HS-27A (cell line): ENCODE measurements at places on chromosomes 12 and 14.

DNA sequence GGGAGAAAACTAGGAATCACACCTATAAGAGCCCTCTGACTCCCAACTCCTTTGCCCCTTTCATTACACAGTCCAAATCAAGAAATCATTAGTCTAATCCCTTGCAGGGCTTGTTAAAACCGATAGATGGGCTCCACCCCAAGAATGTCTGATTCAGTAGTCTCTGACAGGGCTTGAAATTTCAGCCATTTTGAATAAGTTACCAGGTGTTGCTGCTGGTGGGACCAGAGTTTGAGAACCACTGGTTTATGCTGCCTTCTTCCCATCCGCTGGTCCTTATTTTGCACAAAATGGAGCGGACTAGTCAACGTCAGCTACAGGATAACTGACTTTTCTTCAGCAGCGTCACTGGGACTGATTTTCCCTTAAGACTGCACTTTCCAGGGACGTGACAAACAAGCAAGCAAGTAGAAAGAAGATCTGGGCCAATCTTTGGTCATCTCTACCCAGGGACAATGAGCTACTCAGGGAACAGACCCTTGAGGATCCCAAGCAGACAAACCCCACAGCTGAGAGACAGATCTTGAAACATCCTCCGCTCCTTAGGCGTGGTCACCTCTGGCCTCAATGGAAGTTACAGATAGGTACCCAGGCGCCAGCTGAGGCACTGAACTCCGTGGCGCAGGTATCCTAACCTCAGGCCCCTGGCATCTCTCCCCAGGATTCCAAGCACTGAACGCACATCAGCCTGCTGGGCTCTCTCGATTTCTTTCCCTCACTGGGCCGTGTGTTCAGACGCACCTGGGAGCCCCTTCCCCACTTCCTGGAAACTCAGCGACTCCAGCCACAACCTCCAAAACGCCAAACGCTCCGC is 900 bp downstream of the KCTD10 start:
- no peak for DNase-seq

- no peak for DNase-seq
These were observed 86.6 kb downstream of the FOXN4 start for GRCh38 chr12:109222496-109222895.

DNA sequence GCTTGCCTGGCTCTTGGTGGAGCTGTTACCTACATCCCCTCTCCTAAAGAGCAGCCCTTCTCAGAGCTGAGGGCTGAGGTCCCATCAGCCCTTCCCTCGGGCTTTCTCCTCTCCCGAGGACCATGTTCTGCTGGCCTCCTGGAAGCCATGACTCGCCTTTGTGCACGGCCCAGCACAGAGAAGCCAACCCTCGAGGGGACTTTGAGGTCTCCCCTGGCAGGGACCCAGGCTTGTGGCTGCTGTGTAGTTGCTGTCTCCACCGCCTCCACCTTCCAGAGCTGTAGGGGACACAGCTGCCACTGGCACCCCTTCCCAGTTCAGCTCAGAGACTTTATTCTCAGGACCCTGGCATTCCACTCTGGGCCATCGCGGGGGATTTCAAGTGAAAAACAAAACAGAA is 22.9 kb upstream of the CCND2 start:
- DNase-seq, result no peak

- no peak for DNase-seq
These were observed 108.6 kb upstream of the VRK1 start for GRCh38 chr14:96688629-96689028.

- no peak for DNase-seq
These were observed 124.0 kb downstream of the BTG1 start for GRCh38 chr12:92021666-92022035.

DNA sequence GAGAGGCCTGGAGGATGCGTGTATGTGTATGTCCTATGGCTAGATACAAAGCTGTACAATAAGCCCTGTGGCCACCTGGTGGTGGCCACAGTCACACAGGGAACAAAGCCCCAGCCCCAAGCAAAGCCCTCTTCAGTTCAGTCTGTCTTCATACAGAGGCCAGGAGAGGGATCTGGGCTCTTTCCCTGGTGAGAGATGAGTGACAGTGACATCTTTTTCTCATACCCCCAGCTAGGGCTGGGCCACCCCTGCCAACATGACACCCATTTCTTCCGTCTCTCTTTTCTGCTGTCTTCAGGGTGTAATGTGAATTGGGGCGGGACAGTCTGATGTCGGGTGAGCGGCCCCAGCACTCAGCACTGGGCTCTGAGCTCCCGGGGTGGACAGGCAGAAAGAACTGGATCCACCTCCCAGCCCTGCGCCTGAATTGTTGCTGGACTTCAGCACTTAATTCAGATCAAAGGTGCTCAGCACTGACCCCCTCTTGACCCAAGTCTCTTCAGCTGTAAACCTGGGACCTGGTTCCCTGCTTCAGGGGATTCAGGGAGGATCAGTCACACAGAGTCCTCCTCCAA is 59.8 kb downstream of the SERPINA3 start:
- no peak for DNase-seq

DNA sequence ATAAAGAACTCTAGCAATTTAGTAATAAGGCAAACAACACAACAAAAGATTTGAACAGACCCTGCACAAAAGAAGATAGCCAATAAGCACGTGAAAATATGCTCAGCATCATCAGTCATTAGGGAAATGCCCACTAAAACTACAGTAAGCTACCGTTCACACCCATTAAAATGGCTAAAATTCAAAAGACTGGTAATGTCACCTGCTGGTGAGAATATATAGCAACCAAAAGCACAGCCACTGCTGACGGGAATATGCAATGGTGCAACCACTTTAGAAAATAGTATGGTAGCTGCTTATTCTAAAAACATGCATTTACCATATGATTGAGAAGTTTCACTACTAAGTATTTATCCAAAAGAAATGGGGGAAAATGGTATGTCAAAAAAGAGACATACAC is 74.9 kb downstream of the DPF3 start:
- no peak for DNase-seq

- DNase-seq, result no peak
These were observed 157.1 kb upstream of the PZP start for GRCh38 chr12:9365296-9365695.

DNA sequence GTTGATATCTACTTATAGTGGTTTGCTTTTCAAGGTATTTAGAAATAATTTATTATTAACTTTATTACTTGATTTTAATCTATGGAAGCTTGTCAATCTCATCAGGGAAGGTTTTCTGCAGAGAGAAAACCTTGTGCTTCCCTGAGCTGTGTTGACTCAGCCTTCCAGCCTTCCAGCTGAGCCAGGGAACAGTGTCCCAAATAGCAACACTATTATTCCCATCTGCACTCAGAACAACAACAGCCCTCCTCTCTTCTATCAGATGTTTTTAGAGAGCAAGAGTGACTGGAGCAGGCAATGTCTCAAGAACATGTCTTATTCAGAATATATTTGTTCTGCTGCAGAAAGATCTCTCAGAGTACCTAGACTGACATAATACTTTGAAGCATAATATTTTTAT is 389.9 kb upstream of the GARIN6 start:
- no peak for DNase-seq

- DNase-seq, result no peak
These were observed 49.2 kb downstream of the LIN52 start for GRCh38 chr14:74133833-74134481.

DNA sequence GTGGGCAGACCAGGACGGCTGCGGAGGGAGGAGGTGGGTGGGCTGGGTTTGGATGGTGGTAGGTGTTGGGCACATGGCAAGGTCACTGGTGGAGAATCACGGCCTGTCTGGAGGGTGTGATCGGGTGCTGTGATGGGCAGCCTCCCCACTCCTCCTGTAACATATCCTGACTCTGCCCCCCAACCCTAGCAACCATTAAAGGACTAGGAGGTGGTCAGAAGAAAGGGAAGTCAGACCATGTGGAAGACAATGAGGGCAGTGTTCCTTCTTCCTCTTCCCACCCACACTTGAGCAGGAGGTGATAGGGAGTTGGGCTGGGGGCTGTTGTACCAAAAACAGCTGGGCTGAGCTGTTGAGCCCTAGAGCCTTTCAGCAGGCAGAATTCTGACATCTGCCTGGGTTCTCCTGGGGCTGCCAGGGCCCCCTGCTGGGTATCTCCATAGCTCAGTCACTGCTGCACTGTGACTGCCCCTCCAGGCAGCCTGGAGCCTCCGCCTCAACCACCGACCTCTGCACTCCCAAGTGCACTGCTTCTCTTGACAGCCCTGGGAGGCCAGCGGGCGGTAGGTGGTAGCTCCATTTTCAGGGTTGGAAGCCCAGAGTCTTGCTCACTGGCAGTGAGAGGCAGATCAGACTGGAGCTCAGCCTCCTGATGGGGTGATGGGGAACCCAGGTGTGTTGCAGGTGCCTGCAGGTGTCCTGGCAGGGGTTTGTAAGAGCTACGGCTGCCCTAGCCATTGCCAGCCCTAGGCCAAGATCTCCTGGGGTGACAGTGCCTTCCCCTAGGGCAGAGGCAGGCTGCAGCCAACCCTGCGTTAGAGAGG is 15.4 kb downstream of the VASH1 start:
- no peak for DNase-seq

- DNase-seq, result no peak
These were observed 896 bp downstream of the EID3 start for GRCh38 chr12:104304261-104305009.

GRCh38 chr12:232731-233614 is 19.0 kb upstream of the SLC6A12 start:
- no peak for DNase-seq

GRCh38 chr14:21771671-21772070 is 98.1 kb upstream of the OR4E1 start:
- DNase-seq, result no peak

DNA sequence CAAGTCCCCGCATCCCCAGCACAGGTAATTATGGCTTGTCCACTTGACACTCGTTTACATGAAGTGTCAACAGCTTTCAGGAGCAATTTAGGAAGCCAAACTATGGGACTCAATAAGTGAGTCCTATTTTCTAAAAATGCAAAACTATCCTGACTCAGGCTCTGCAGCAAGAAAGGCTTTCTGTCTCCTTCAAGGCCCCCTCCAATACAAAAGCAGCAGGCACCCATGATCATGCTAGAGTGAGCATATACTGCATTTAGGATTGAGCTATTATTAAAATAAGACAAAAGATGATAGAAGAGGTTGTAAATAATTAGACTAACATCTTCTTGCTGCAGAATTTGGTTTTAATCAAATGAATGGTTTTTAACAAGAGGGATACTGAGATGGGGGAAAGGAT is 3.2 kb downstream of the SIX6 start:
- DNase-seq, result no peak

DNA sequence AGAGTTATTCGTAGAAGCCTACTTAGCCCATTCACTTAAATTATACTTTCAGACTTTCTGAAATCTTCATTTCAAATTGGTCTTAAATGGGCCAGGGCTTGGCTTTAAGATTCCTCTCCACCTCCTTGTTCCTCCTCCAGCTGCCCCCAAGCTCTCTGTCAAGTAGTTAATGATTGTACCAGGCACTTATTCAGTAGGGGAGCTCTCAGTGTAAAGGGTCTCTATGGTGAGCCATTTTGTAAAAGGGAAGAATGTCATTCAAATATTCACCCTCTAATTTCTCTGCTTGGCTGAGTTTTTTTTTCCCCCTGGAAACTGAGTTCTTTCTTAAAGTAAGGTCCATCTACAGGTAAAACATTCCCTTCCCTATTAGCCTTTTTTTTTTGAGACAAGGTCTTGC is 96.6 kb downstream of the SUDS3 start:
- DNase-seq, result no peak

DNA sequence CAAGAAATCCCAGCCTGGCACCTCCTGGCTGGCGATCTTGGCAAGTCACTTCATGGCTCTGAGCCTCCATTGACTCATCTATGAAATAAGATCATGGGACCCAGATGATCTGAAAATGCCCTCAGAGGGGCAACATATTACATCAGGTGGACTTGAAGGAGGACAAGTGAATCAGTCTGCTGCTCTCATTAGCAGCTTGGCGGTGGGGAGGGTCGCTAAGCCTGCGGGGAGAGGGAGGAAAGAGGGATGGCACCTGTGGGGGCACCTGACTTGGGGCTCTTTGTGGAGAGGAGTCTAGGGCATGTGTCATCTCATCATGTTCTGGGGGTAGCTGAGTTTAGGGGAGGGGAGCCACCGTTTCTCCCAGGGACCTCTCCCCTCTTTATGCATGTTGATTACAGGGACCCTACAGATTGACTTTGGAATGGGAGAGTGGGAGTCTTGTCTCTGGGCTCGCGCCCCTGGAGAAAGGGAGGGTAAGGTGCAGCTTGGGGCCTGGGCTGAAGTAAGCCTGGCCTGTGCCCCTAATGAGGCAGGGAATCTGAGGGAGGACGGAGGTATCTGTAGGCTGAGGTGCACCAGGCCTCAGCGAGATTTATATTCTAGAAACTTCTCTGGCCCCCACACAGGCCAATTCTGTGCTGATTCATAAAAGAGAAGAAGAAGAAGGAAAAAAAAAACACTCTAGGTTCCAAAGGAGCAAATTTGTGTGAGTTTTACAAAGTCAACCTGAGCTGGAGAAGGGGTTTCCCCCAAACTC is 29.3 kb upstream of the BATF start:
- no peak for DNase-seq

GRCh38 chr14:70716958-70717357 is 75.2 kb downstream of the TTC9 start:
- no peak for DNase-seq

GRCh38 chr14:22837750-22838538 is 1.6 kb downstream of the MMP14 start:
- DNase-seq, result peak; percentile 42

DNA sequence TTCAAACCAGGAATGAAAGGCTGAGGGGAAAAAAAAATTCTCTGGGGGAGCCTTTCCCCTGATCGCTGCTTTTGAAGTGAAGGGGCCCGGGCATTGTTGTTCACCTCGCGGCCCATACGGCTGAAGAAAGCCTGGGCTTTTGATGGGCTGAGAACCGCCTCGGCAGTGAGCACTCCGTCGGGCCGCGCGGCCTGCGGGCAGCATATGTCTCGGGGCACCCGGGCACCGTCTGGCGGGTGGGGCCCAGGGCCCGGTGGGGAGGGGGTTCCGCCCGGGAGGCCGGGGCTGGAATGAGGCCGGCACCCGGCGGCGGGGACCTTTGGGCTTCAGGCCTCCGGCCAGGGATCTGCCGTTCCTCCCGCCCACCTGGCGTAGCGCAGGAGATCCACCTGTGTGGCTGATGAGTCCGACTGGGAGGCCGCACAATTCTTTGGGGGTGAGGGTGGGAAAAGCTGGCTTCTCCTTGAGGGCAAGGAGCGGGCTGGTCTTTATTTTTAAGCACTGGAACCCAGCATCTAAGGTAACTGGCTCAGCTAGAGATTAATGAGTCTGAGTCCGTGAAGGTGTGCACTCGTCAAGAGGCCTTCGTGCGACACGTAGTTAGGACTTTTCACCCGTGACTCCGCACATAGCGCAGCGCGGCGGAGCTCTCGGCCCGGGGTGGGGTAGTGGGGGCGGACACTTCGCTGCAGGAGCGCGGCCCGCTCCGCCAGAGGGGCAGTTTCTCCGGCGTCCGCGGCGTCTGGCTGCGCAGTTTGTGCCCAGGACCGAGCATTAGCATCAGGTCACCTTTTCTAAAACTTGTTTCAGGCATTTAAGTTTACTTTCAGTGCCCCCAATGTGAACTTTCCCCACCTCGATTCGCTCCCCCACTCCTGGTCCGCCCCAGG is 10.6 kb downstream of the FOXA1 start:
- no peak for DNase-seq

GRCh38 chr12:28388879-28389278 is 198.6 kb downstream of the CCDC91 start:
- DNase-seq, result no peak

GRCh38 chr12:113329022-113329790 is 5.7 kb downstream of the SLC8B1 start:
- DNase-seq, result no peak

- DNase-seq, result no peak
These were observed 28.1 kb upstream of the CCND2 start for GRCh38 chr12:4245446-4245845.

GRCh38 chr12:93230326-93230720 is 147.4 kb upstream of the NUDT4 start:
- DNase-seq, result no peak

- DNase-seq, result no peak
These were observed 52.0 kb downstream of the IQSEC3 start for GRCh38 chr12:118591-118990.
